Mesenchymal stem cell (in vitro differentiated cells and primary cell): ENCODE measurements at places on chromosomes 5 and 9.

- DNase-seq: peak; percentile 73
Observed at GRCh38 chr5:40223884-40224402, 455.8 kb upstream of the PTGER4 start.

GRCh38 chr9:134210908-134211810 lies 46.8 kb upstream of the RNU6ATAC start:
- no peak for DNase-seq

DNA sequence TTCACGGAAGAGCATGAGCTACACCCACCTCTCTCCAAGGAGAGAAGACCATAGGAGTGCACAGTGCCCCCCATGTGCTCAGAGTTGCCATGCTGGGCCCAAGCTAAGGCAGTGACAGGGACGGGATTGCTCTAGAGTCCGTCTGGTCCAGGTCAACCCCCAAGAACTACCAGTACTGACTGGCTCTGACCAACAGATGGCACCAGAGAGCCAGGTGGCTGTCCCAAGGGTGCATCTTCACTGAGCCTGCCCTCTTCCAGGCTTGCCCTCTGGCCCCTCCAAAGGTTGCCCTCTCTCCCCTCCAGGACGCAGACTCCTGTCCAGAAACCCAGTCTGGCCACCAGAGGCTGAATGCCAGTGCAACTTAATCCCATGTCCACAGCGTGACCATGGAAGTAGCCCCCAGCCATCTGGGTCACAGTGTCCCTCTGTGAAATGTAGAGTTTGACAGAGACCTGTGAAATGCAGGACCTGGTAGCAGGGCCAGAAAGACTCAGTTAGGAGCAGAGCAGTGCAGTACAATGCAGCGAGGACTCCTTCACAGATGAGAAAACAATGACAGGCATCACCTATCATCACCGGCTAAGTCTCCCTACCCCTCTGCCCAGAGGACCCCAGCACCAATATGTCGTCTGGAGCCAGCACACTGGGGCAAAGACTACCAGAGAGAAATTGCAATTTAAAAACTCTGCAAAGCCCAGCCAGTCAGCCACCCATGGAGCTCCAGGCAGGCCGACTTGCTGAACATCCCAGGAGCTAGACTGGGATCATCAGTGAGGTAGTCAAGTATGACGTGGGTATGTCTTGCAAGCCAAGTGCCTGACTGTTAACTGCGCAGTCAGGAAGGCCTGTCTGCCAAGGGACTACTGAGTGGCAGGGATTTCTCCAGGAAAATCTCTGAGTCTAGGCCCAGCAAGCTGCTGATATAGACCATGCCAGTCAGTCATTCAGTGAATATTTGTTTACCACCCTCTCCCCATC lies 7.7 kb upstream of the SKP1 start:
- DNase-seq: peak; percentile 69

GRCh38 chr9:123541411-123541810 lies 185.4 kb downstream of the CRB2 start:
- no peak for DNase-seq

DNA sequence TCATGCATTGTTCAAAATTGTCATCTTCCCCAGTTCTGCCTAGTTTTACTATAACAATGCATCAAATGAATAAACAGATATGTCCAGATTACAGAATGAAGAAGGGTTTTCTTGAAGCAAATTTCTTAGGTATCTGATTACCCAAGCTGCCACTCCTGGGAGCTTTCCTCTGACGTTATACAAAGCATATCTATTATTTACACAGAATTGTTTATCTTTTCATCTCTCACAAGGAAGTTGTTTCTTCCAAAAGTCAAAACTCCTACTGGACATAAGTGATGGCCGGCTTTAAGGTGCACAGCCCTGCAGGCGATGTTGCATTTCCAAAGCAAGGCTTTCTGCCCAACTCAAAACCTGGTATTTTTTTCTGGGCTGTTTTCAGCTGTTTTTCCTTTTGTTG lies 73.4 kb upstream of the ANKH start:
- DNase-seq: no peak

DNA sequence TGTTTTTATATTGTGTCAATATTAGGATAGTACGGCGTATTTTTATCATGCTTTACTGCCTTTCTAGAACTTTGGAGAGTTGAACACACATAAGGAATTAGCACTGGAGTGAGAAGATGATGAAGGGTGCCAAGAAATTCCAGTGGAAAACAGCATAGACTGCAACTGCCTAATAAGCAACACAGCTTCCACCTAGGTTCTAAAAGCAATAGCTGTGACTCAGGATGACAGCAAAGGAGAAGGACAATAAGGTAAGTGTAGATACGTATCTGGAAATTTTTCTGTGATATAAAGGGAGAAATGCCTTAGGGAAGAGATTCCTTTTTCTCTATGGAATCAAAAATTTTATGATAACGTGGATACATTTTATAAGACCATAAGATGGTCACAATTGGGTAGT lies 7.4 kb downstream of the PTPRD start:
- no peak for DNase-seq

DNA sequence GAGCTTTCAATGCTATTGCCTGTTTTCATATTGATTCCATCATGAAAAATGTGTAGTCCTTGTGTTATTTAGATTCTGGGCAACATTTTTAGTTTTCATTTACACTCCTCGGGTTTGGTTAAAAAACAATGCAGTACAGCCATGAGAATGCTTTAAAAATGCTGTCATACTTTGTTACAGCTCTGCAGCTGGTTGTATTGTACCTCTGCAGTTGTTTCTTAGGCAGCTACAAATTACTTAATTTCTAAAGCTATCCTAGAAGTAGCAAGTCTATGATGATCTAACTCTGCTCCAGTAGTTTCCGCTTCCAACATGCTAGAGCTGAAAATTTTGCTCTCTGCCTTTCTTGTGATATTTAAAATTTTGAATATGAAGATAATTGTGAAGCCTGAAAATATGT lies 20.2 kb downstream of the SNX18 start:
- DNase-seq: no peak

DNA sequence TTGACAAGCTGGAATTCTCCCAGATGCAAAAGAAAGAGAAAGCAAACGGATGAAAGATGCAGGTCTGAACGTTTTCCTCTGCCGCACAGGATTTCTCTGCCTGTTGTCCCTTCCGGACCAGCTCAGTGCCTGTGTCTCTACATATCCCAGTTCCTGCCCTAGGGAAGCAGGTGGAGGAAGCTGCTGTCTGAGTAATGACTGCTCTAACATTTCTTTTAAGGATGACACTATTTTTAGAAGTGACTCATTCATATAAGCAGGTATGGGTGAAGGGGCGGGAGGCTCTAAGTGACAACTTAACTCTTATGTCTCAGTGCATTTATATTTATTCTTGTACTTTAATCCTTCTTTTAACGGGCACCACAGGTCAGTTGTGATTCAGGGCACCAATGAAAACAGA lies 128.8 kb downstream of the SLC24A2 start:
- no peak for DNase-seq

GRCh38 chr5:141931694-141932093 lies 8.0 kb downstream of the DELE1 start:
- no peak for DNase-seq

DNA sequence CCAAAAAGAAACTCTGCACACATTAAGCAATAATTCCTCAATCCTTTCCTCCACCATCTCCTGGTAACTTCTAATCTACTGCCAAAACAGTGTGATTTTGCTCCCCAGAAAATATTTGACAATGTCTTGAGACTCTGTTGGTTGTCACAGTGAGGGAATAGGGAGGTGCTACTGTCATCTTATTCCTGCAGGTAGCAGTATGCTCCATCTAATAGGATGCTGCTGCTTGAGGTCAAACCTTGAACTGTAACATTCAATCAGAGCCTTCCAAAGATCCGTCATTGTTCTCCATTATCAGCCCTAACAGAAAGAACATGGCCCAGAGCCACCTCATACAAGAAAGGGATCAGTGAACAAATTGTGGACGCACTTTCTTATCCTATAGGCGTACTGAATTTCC lies 514.7 kb upstream of the GRIN3A start:
- DNase-seq: no peak

DNA sequence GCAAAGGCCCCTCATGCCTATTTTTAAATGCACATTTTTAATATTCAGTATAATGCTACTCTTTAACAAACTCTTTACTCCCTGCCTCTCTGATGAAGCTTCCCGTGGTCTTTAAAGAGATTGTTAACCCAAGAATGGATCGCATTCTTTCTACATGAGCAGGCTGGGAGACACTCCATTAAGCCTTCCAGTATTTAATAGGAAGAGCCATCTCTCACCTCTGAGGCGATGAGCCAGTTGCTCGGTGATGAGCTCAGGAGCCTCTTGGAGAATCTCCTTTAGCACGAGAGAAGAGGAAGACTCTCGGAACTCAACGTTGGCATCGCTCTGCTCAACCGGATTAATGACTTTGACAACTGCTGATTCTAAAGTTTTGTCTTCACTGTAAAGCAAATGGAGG lies 59.6 kb downstream of the PRUNE2 start:
- no peak for DNase-seq

DNA sequence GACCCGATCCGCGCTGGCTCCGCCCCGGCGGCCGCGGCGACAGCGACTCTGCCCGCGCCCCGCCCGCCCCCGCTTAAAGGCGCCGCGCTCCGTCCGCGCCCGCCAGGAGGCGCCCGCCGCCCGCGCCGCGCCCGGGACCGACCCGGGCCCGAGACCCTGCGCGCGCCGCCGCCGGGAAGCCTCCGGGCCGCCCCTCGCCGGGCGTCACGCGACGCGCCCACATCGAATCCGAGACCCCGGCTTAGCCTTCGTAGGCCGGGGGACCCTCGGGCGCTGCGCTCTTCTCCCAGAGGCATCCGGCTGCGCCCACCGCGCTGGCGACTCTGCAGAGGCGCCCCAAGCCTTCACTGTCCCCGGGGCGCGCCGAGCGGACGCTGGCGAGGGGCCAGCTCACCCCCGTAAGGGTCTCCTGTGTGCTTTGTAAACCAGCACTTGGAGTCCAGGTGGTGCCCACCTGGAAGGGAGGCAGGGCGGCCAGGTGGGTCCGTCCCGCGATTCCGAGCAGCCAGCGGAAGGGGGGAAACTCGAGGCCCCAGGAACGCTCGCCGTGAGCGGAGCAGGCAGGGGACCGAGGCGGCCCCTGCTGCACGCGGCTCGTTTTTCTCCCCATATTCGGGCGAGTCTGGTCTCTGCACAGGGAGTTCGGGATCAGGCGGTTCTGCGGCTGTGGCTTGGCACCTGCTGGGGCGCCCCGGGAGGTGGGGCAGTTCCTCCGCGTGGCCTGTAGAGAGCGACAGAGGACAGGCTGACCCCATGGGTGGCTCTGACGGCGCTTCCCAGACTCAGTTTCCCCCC lies 423 bp upstream of the ABCA2 start:
- DNase-seq: peak; percentile 41

DNA sequence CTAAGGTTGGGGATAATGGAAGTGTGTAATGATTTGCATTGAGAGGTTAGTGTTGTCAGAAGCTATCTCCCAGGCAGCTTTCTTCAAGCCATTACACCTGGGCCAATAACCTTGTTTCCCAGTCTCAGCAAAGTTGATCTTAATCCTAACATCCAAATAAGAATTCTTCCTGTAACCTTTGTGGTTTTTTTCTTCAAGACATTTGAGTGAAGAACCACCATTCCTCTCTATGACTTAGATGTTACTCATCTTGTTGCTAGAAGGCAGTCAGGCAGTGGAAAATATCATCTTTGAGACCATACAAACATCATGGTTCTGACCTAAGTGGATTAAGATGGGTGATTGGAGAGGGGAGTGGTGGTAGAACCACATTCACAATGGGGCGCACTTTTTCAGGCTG lies 103.5 kb downstream of the NDUFAF2 start:
- DNase-seq: peak; percentile 72

DNA sequence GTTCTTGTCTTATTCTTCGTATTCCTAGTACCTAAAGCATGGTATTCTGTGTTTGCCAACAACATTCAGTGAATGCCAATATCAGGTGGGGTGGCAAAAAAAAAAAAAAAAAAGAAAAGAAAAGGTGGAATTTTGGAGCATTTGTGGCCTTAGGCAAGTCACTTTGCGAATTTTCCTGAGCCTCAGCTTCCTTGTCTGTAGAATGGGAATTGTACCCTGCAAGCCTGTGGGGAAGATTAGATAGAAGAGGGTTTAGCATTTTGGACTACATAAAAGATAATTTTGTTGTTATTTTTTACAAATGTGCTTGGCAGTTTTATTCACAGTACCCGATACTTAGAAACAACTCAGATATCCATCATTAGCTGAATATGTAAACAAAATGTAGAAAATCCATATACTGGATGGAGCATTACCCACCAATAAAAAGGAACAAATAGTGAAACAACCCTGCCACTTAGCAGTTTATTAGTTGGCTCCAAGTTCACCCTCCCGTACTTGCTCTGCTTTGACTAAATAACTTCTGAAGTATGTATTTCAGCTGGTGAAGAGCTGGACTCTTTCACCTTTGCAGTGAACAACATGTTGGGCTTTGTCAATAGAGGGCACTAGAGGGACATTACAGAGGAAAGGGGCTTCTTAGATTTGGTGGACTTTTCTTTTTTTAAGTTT lies 13.6 kb downstream of the UBE2D2 start:
- peak; percentile 62 for DNase-seq

GRCh38 chr9:13568405-13568804 lies 288.9 kb upstream of the MPDZ start:
- DNase-seq: peak; percentile 33

- peak; percentile 91 for DNase-seq
Observed at GRCh38 chr9:3732077-3733038, 206.6 kb upstream of the RFX3 start.

GRCh38 chr9:106677830-106678229 lies 185.1 kb upstream of the ZNF462 start:
- no peak for DNase-seq

DNA sequence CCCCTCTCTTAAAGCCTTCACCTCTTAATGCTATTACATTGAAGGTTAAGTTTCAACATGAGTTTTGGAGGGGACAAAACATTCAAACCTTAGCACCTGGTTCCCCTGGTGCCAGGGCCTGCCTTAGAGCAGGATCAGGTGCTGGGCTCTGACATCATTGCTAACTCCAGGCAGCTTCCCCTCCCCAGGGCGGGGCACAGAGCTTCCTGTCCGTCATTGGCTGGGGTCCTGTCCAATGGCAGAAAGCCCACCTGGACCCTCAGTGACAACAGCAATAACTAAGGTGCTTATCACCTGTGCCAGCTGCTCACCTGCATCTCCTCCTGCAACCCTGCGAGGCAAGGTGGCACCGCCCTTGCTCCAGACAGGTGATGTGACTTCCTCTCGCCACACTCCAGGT lies 177.4 kb downstream of the NSG2 start:
- DNase-seq: no peak

DNA sequence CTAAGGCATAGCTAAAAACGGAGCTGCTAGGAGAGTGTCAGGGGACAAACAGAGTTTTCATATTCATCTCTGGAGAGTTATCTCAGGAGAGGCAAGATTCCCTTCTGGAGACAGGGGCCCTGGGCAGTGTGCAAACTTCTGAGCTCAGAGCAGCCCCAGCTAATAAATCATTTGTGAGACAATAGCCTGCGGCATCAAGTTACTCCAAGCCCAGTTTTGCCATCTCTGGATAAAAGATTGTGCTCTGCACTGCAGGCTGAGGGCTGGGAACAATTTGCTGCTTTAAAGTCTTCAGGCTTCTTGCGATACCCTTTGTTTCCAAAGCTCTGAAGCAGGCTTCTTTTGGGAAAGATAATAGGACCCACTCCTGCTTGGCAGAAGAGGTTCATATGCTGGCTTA lies 164.3 kb upstream of the BRINP1 start:
- no peak for DNase-seq
